ENCODE measurements at places on chromosomes 13 and 19.

- DNase-seq: no peak
Observed at GRCh38 chr13:30148786-30149185, 158.6 kb downstream of the KATNAL1 start.

DNA sequence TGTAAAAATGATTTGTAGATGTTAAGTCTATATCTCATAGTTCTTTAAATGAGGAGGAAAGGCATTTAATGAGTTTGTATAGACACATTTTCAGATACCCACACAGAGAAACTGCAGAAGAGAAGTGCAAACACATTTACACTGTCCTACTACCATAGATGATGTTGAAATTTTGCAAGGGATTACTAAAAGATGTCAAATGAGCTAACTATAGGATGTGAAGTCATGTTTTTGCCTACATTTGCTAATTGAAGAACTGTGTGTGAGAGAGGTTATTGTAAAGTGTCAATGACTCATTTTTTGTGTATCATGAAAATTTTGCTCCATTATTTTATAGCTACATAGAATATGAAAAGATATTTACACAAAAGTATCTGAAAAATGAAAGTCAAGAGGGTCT lies 178.9 kb downstream of the ITGBL1 start:
- DNase-seq: no peak

DNA sequence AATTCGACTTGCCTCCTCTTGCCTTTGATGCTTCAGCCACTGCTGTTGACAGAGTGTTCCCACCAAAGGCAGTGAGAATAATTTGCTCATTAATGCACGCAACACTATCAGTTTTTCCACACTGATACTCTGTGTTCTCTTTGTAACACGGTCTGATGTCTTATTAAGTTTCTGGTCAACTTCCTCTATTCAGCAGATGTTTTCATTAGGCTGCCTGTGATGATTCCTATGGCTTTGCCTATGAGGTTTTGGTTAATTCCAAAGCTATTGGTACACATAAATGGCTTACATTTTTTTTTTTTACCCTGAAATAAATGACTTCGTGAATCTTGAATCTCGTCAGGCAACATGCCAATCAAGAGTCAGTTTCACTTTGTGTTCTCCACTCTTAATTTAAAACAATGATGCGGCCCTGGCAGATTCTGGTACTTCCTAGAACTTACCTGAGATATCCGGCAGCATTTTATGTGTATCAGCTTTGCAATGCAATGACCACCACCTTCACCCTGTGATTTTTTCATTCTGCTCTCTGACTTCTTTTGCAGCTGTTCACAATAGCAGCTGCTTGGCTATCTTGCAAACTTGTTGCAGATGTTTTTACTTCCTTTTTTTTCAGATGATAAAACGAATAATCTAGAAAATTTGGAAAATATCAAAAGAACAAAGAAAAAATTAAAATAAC lies 27.5 kb upstream of the KL start:
- DNase-seq: peak; percentile 4

DNA sequence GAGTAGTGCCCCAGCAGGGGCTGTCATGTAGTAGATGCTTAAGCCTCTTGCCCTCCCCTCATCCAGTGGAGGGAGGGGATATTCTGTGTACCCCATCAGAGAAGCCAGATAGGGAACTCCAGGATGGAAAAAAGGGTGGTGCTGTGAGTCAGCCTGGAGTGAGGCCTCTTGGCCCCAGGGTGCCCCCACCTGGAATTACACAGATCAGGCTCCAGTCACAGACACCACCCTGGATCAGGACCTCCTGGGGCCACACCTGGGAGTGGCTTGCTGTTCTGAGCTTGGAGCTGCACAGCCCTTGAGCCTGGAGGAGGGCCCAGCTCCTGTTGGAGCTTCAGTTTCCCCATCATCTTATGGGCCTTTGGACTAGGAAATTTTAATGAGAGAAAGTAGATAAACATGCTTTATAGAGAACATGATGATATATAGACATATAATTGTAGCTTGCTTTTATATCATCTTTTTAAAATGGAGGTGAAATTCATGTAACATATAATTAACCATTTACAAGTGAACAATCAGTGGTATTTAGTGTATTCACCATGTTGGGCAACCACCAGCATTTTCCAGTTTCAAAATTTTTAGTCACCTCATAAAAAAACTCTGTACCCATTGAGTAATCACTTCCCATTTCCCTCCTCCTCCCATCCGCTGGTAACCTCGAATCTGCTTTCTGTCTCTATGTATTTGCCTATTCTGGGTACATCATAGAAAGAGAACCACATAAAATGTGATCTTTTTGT lies 24.6 kb downstream of the CYP4F22 start:
- DNase-seq: peak; percentile 17

DNA sequence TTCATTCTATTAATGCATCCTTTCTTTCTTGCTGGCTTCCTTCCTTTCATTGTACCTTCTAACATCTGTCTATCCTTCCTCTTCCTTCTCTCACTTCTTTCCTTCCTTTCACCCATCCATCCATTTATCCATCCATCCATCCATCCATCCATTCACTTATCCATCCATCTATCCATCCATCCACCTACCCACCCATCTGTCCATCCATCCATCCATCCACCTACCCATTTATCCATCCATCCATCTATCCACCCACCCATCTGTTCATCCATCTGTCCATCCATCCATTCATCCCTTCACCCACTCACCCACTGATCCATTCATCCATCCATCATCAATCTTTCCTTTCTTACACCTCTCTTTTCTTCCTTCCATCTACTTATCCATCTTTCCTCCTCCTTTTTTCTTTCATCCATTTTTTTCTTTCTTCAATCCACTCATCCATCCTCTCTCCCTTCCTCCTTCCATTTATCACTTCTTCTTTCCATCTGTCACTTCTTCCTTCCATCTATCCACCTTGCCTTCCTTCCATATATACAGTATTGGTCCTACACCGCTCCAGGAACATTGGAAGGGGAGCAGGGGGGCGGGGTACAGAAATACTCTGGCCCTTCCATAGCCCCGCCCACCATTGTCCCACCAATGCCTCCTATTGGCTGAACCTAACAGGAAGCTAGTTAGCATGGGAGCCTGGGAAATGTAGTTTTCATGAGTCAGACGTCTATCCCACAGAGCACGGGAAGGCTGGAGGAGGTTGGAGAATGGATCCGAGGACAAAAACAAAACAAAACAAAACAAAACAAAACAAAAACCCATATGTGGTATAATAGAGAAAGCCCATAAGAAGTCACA lies 45.9 kb downstream of the MBD3L1 start:
- no peak for DNase-seq

DNA sequence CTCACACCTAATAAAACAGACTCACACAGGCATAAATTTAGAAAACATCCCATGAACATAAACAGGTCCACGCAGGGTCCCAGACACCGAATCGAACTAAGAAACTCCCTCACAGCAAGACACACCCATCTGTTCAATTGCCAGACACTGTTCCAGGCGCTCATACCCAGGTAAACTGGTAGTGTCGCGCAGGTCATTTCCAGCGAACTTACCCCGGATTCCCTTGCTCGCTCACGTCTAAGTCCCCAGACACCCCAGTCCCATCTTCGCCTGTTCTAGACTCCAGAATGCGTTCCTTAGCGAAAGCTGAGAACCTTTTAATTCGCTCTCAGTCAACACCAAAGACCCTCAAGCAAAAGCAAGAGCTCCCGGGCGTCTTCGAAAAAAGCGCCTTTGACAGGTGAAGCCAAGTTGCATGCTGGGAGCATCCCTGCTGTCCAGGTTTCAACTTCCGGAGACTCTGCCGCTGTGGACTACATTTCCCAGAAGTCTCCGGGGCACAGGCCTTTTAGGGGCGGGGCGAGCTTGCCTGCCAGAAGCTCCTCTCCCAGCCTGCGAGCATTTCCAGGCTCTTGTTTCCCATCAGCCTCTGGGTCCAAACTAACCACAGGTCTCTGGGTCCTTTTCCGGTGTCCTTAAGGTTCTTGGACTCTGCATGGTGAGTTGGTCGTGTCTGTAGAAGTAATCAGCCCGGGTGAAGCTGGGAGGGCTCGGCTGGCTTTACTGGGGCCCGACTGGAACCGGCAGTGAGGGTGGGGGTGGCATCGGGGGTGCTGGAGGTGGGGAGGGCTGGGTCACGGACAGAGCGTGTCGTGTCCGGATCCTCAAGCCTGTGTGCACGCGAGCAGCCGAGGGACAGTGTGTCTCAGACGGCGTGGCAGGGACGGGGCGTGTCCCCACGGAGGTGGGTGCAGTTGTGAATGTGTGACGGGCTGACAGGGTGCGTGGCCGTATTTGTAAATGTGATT lies at the start of gene ZNF283:
TSS of gene ZNF283 (plus strand) at position 535 of the 968 bp plus-strand sequence. CDS start 6,184 bp downstream, outside the sequence.
- peak; percentile 88 for DNase-seq
